Spinal cord (tissue), 10 donors: ENCODE measurements at places on chromosomes 12 and 14. TPM values are rescaled to one million over a fixed set of nuclear protein-coding genes. Genes with fewer than 3 reads are reported as not detected.

- H3K27me3 ChIP-seq = no peaks in the 10 kb centered on the region
- H3K27ac ChIP-seq = no peak overlapping the region
- peaks cover 4% of the 10 kb centered on the region for H3K4me1 ChIP-seq
- H3K4me3 ChIP-seq = no peak overlapping the region
- DNase-seq = no peak
These were observed 150.4 kb downstream of the PPM1H start for GRCh38 chr12:62784576-62784975.

DNA sequence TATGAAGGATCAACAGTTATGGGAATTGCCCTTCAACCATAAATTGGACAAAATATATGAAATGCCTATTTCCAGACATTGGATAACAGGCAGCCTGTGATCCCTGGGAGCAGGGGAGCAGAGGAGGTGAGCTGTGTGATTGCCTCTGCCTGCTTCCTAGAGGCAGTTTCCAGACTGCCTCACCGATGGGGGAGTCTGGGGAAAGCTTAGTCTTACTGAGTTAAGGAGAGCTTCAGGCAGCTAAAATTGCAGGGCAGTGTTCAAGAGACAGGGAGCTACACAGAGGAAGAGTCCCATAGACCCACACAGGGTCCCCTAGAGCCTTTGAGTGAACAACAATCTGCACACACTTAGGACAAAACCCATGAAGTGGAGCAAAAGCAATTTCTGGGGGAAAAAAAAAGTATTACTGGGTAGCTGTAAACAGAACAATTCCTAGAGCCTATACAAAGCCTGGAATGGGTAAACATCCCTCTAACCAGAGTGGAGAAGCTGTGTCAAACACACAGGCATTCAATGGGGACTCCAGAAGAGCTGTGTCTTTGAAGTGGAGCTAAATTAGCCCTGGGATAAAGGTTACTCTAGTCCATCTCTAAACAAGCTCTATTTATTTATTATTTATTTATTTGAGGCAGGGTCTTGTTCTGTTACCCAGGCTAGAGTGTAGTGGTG lies 48.3 kb upstream of the ACTN1 start:
- no peak for DNase-seq
- H3K27me3 ChIP-seq = no peaks in the 10 kb centered on the region
- no peaks in the 10 kb centered on the region for H3K36me3 ChIP-seq
- no peaks in the 10 kb centered on the region for H3K4me1 ChIP-seq
- H3K4me3 ChIP-seq = no peak overlapping the region

DNA sequence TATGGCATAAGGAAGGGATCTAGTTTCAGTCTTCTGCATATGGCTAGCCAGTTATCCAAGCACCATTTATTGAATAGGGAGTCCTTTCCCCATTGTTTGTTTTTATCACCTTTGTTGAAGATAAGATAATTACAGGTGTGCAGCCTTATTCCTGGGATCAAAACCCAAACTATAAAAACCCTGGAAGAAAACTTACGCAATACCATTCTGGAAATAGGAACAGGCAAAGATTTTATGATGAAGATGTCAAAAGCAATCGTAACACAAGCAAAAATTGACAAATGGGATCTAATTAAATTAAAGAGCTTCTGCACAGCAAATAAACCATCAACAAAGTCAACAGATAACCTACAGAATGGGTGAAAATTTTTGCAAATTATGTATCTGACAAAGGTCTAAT lies 128.5 kb upstream of the DCN start:
- H3K27me3 ChIP-seq = no peaks in the 10 kb centered on the region
- H3K36me3 ChIP-seq = no peaks in the 10 kb centered on the region
- no peaks in the 10 kb centered on the region for H3K4me1 ChIP-seq
- no peak overlapping the region for H3K4me3 ChIP-seq

Gene EXOC3L4
- 0.52 TPM for polyA plus RNA-seq

Gene PRH1
- polyA plus RNA-seq = 12.3 TPM
